Cardiac ventricle fibroblast (primary cell): ENCODE measurements at places on chromosomes 4 and X. TPM values are rescaled to one million over a fixed set of nuclear protein-coding genes. Genes with fewer than 3 reads are reported as not detected.

Gene GLRA2
- total RNA-seq = not detected in 2 replicates

Gene PPAT
- total RNA-seq = 8.9 and 9.3 TPM in 2 replicates

Gene C4orf50
- total RNA-seq = not detected in 2 replicates

Gene ADH1C
- total RNA-seq = 3.7 and 6.1 TPM in 2 replicates

Gene NHSL2
- 1.8 and 3.2 TPM in 2 replicates for total RNA-seq

Gene KIAA1210
- not detected in 2 replicates for total RNA-seq

Gene TDO2
- total RNA-seq = 1.0 and 4.3 TPM in 2 replicates
